ENCODE measurements at places on chromosomes 6 and 20. TPM values are rescaled to one million over a fixed set of nuclear protein-coding genes. Genes with fewer than 3 reads are reported as not detected.

The SAPCD1 gene
- polyA plus RNA-seq, result not detected

The OR2B6 gene
- polyA plus RNA-seq, result not detected

The LINC00237 gene
- not detected for polyA plus RNA-seq

The NRSN1 gene
- polyA plus RNA-seq, result not detected

The C20orf144 gene
- not detected for polyA plus RNA-seq

The RNF144B gene
- 1.3 TPM for polyA plus RNA-seq

The TNXB gene
- not detected for polyA plus RNA-seq

The OR2H2 gene
- polyA plus RNA-seq, result not detected

The CALHM4 gene
- not detected for polyA plus RNA-seq

The PLA2G7 gene
- not detected for polyA plus RNA-seq

The CLVS2 gene
- not detected for polyA plus RNA-seq

The MAN1A1 gene
- polyA plus RNA-seq, result 23.8 TPM

The GNMT gene
- not detected for polyA plus RNA-seq

The RPN2 gene
- 281 TPM for polyA plus RNA-seq

The NOX3 gene
- polyA plus RNA-seq, result not detected
